Skeletal muscle cell (primary cell): ENCODE measurements at places on chromosomes 4 and X.

- DNase-seq: no peak
Measured at GRCh38 chr4:83010111-83010521, 507 bp downstream of the LIN54 start.

DNA sequence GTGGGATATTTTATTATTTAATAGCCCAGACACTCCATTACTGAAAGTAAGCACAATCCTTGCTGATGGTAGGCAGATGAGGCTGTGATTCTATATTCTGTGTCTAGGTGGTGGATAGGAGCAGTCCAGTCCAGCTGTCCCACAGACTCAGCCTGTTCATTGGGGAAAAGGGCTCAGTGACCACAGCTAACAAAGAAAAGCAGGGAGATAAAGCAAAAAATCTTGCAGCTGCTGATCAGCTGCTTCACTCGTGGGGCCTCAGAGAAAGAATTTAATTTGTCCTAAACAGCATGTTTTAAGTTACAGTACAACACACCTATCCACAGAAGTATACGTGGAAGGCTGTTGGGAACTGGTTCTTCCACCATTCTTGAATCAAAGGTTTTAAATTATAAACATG is 40.7 kb upstream of the ANK2 start:
- peak; percentile 15 for DNase-seq

- DNase-seq: no peak
Measured at GRCh38 chrX:40209951-40210617, 112.3 kb upstream of the BCOR start.

DNA sequence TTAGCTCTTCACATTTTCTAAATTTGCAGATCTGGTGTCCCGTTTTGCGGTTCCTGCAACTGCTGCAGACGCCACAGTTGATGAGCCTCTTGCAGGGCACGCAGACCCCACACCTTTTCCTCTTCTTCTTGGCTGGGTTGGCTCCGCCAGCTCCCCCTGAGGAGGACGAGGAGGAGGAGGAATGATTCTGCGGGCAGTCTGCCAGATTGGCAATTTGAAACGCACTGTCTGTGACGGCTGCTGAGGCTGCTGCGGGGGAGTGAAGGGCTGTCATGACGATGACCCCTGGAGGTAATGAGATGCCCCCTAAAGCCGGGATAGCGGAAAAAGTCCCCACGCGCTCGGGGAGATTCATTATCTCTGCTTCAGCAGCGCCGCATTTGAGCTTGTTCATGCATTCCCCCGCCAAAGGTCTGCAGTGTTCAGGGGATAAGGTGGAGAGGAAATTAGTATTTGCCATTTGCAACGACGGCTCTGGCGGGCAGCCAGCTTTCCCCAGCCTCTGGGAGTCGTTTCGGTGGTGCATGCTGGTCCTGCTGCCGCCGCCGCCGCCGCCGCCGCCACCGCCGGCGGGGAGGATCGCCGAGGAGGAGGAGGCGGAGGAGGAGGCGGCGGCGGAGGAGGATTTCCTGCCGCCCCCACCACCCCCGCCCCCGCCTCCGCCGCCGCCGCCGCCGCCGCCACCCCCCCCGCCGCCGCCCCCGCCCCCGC is 3.8 kb downstream of the CXXC4 start:
- DNase-seq: peak; percentile 18

DNA sequence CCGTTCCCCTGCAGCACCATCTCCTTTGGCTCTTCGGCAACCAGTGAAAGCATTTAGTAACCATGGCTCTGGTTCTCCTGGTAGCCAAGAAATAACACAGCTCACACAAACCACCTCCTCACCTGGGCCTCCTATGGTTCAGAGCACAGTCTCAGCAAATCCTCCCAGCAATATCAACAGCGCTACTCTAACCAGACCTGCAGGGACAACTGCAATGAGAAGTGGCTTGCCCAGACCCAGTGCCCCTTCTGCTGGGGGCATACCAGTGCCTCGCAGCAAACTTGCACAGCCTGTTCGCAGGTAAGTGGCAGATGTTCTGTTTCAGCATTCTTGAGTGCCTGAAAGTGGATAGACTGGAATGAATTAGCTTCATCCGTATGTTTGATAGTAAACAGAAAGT is 63.0 kb upstream of the SLC10A4 start:
- DNase-seq: no peak

DNA sequence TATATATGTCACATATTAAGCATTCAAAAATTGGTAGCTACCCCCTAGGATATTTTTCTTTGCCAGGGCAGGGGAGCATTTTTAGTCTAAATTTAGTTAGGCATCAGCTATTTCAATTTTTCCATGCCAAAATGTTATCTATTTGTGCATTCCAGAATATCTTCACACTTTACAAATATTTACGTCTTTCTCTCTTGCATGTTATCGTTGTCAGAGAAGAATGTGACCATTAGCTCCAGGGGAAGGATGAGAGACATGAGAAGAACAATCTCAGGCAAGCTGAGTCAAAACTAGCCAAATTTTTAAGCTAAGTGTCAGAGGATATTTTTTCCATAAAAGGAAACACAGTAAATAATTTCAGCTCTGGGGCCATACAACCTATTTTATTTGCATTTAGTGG is 885.0 kb upstream of the EPHA5 start:
- peak; percentile 24 for DNase-seq

GRCh38 chrX:46140272-46140671 is 404.9 kb downstream of the ZNF674 start:
- no peak for DNase-seq

- no peak for DNase-seq
Measured at GRCh38 chr4:12137575-12137974, 708.9 kb upstream of the HS3ST1 start.

- no peak for DNase-seq
Measured at GRCh38 chr4:48141048-48141447, 7.0 kb upstream of the TXK start.

GRCh38 chr4:102223461-102223860 is 121.8 kb downstream of the SLC39A8 start:
- no peak for DNase-seq

DNA sequence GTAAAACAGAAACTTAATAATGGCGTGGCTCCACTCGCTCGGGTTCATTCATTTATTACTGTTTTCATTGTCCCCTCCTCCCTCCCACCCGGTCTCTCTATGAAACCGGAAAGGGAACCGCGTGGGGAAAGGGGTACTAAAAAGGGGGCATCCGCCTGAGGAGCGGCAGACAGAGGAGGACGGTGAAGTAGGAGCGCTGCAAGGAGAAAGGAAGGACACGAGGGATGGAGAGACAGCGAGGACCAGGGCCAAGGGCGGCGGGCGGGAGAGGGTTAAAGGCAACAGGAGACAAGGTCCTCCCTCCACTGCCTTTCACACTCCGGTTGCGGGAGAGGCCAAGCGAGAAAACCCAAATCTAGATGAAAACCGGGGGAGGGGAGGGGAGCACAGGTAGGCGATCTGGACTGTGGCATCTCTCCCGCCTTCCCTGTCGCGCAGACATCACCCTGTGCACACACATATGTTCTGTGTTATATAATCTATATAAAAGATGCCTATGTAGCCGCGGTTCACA is 829 bp downstream of the ELOVL6 start:
- DNase-seq: no peak

GRCh38 chr4:139553751-139554641 is 2.0 kb downstream of the SETD7 start:
- no peak for DNase-seq

DNA sequence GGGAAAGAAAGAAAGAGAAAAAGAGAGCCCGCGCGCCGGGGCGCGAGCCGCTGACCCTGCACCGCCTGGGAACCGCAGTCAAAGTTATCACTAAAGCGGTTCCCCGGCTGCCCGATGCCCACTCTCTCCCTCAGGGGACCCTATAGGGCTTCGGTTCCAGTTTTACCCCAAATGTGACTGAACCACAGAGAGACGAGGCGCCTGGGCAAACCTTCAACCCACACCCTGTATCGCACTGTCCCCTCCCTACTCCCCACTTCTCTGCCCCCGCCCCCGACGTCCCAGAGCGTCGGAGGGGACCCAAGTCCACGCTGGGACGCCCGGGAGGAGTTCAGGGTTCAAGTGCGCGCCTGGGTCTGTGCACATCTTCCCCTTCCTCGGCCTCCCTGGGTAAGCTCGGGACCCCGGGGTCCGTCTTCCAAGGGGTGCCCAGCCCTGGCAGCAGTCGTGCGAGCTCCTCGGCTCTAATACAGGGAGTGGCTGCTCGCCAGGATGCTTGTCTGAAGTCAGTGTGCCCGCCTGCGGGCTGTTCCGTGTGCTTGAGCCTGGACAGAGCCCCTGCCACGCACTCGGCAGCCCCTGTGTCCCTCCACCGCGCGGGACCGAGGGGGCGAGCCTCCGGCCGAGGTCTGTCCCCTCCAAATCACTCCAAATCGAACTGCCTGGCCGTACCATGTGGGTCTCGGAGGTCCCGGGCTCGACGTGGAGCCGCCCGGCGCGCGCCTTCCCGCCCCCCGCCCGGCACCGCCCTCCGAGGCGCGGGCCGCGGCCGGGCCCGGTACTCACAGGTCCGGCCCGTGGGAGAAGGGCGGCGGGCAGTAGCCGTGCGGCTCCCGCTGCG is 960 bp downstream of the TRPC3 start:
- no peak for DNase-seq

- no peak for DNase-seq
Measured at GRCh38 chrX:21757960-21758359, at the start of gene SMPX. Gene SMPX (minus strand): TSS chrX:21758116. CDS start chrX:21754290, 3,826 bp downstream.

- no peak for DNase-seq
Measured at GRCh38 chrX:21427086-21427485, 52.9 kb downstream of the CNKSR2 start.

DNA sequence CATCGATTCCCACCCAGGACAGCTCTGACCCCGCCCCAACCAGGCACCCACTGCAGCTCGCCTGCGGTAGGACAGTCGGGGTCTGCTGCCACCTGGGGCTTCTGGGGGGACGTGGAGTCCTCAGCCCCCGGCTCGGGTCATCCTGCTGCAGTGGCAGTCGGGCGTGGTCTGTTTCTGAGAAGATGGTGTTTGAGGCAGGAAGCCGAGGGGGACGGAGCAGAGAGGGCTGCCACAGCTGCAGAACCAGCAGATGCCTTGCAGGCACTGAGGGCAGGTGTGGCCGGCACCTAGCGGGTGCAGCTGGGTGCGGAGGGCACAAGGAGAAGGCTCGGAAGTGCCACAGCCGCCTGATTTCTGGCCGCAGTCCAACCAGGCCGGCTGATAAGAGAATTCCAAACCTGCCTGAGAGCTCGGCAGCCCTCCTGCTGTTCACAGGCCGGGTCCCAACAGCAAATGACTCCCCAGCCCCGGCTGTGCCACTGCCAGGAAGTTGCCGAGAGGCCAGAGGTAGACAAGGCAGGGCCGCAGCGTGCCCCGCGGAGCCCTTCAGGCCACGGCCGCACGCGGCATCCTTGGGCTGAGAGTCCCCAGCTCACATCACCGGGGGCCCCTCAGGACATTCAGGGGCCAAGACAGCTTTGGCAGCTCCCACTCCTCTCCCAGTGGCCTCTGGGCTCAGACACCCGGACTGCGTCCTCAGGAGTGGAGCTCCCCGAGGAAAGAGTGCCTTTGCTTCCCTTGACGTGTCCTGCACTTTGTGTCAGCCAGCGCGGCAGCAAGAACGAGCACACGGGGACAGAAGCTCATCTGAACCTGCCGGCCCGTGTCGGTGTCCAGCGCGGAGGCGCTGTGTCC is 9.4 kb upstream of the CPLX1 start:
- no peak for DNase-seq

GRCh38 chr4:163492951-163493504 is 1.5 kb upstream of the TMA16 start:
- DNase-seq: no peak

GRCh38 chrX:39627257-39627656 is 470.5 kb downstream of the BCOR start:
- DNase-seq: no peak

DNA sequence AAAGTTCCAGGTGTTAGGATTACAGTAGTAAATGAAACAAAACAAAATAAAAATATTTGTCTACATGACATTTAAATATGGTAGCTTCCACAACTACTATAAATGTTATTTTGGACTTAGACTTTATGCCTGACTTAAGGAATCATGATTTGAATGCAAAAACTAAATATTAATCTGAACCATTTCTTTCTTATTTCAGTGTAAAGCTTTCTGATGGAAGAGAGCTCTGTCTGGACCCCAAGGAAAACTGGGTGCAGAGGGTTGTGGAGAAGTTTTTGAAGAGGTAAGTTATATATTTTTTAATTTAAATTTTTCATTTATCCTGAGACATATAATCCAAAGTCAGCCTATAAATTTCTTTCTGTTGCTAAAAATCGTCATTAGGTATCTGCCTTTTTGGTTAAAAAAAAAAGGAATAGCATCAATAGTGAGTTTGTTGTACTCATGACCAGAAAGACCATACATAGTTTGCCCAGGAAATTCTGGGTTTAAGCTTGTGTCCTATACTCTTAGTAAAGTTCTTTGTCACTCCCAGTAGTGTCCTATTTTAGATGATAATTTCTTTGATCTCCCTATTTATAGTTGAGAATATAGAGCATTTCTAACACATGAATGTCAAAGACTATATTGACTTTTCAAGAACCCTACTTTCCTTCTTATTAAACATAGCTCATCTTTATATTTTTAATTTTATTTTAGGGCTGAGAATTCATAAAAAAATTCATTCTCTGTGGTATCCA is 1.6 kb downstream of the CXCL8 start:
- no peak for DNase-seq

DNA sequence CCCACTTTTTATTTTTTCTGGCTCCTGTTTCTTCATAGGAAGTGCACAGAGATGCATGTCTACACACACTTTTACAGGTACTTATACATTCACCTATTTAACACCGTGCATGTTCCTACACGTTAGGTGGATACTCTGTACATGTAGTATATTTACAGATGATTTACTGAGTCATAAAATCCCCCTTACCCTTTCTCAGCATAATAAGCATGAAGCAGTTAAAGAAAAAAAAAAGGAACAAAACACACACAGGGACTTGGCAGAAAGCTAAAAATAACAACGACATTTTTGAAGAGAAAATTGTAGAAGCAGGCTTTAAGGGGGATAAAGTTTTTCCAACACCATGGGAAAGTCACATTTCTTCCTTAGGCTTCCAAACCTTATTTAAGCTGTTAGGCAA is 96.4 kb upstream of the IQCM start:
- DNase-seq: no peak

DNA sequence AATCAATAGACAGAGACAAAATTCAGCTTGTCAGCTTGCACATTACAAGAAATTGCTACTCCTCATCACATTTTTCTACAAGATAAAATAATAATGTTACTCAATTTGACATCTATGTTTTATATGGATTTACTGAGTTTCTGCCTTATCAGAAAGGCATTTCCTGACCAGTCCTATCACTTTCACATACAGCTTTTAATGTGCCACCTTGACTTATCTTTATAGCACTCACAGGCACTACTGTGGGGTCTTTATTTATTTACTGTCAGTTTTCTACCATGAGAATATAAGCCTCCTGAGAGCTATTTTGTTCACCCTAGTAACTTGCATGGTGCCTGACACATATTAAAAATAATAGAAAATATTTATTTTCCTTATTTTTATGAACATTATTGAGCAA is 6.0 kb downstream of the NDST4 start:
- no peak for DNase-seq

- DNase-seq: no peak
Measured at GRCh38 chrX:129523079-129523911, at the start of gene SMARCA1. Gene SMARCA1 (minus strand): TSS chrX:129523490. CDS start chrX:129523370, 120 bp downstream.
